SW 1271 (cell line): ENCODE measurements at places on chromosomes 11 and 22.

DNA sequence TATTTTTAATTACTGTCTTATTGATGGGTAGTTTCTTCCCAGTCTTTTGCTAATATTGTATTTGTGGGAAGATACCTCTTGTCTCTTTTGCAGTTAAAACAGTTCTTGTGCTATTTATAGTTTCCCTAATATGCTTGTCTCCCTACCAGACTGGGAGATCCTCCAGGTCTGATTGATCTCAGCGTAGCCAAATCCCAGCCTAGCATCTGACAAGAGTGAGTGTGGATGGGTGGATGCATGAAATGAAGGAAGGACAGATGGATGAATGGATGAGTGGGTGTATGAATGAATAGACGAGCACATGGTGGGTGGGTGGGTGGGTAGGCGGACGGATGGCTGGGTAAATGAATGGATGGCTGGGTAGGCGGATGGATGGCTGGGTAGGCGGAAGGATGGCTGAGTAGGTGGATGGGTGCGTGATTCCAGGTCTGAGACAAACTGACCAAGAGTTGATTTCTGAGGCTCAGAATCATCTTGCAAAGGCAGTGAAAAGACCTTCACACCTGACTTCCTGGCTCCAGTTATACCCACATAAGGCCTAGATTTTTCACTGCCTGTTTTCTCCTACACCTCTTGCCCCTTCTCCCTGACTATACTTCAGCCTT, 11.4 kb downstream of the DNAJB13 start:
- no peak for DNase-seq

- DNase-seq, result no peak
These were observed 39.0 kb downstream of the RRAS2 start for GRCh38 chr11:14320020-14320419.

DNA sequence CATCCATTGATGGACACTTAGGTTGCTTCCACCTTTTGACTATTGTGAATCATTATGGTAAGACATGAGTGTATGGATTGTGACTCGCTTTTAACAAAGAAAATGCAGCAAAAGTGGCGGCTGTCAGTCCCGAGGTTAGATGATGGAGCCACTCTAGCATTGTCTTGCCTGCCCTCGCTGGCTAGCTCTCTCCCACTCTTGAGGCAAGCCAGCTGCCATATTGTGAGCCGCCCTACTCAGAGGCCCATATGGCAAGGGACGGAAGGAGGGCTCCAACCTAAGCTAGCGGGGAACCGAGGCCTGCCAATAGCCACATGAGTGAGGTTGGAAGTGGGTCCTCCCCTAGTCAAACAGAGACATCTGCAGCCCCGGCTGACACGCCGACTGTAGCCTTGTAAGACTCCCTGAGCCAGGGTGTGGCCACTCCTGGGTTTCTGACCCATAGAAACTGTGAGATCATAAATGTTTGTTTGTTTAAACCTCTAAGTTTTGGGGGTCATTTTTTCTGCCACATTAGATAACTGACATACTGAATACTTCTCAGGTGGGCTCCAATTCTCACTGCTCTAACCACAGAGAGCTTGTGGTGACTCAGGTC, 160.2 kb downstream of the LDLRAD3 start:
- DNase-seq, result no peak

DNA sequence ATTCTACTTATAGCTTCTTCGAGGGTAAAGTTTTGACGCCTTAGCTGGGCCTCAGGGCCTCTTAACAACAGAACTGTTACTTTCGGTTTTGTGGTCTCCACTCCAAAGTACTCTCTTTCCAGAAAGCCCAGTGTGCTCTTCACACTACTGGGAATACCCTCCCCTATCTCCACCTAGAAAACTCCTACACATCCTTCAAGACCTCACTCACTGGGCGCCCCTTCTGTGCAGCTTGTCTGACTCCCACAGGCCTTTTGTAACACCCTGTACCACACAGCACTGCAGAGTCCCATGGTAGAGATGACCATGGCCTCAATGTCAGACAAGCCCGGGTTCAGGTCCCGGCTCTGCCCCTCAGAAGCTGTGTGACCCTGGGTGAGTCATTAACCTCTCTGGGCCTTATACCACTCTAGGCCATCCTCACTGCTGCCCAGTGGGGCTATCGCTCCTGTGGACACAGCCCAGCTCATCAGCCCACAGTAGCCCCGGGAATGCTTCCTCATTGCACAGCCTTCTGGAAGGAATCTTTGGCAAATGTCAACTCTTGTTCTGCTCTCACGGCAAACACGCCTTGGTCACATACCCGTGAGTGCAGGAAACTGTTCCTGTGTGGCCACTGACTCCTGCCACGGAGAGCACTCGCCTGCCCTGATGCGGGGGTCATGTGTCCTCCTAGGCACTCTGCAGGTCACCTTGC, 51.4 kb downstream of the SHISAL1 start:
- no peak for DNase-seq
